ENCODE measurements at places on chromosomes 4 and X. TPM values are rescaled to one million over a fixed set of nuclear protein-coding genes. Genes with fewer than 3 reads are reported as not detected.

Gene NAP1L2
- 7.2 TPM for total RNA-seq

Gene ENPEP
- 4.8 TPM for total RNA-seq

Gene IL15
- 15.2 TPM for total RNA-seq

Gene BMPR1B
- total RNA-seq, result 13.9 TPM

Gene PLAC8
- total RNA-seq, result 4.2 TPM

Gene PF4V1
- 0.88 TPM for total RNA-seq

Gene PAGE3
- not detected for total RNA-seq

Gene PCDH10
- total RNA-seq, result 15.1 TPM

Gene LONRF3
- 4.7 TPM for total RNA-seq

Gene FGD1
- total RNA-seq, result 12.5 TPM

Gene MAGEA2
- not detected for total RNA-seq

Gene UGT2B11
- total RNA-seq, result not detected

Gene FREM3
- 0.36 TPM for total RNA-seq

Gene SYN1
- total RNA-seq, result 1.5 TPM

Gene CFAP299
- not detected for total RNA-seq

DNA sequence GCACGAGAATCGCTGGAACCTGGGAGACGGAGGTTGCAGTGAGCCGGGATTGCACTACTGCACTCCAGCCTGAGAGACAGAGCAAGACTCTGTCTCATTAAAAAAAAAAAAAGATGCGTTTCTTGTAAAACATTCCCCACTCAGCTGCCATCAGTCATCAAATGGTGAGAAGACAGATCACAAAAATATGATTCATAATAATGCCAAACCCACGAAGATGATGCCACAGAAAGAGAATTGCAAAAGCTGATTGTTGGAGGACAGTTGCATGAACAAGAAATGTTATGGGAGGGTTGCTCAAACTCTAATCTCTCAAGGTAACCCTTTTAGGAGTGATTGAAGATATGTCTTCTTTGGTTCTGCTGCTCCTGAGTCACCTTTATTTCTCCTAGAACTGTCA, 21.4 kb upstream of the SMIM14 start:
- no peak for DNase-seq

- no peak for DNase-seq
These were observed 104.1 kb downstream of the TNIP2 start for GRCh38 chr4:2651998-2652397.

GRCh38 chr4:19774690-19775256, 476.9 kb upstream of the SLIT2 start:
- no peak for DNase-seq

DNA sequence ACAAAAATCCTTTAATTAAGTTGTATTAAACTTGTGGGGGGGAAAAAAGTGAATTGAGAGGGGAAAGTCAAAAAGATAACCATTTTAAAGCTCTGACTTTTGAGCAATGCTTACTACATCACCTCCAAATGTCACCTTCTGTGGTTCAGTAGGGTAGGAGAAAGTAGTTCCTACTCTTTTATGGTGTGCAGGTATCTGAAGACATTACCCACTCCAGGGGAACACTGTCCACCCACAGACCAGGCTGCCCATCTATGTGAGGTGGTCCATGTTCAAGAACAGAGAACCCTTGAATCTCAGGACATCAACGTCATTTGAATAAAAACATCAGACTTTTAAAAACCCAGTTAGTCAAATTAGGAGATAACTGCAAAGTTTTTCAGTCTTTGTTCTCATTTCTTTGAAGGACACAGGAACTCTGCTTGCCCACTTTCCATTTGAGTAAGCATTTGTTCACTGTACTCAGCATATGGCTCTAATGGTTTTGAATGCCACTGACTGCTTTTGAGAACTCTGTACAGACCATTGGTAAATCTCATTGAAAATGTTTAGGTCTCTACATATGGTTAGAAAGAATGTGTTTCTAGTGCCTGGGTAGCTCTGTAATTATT, 18.4 kb downstream of the NMU start:
- DNase-seq, result no peak

- DNase-seq, result no peak
These were observed 10.0 kb upstream of the APELA start for GRCh38 chr4:164866817-164867490.

GRCh38 chrX:122464341-122464740, 719.7 kb upstream of the GRIA3 start:
- no peak for DNase-seq

GRCh38 chr4:98963538-98964433, 31.7 kb upstream of the METAP1 start:
- no peak for DNase-seq

DNA sequence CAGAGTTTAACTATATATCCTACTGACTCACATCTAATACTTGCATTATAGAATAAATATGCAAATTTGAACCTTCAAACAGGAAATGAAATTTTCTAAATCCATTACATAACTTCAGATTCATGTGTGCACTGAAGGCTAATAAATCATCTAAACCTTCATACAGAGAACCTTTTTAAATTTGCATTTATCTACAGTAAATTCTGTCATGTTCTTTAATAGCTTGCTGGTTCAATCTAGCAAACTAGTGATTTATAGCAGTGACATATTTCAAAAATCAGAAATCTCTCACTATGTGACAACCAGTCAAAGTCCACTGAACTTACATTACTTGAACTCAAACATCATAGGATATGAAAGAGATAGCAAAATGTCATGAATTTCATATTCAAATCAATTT, 65.1 kb downstream of the LRBA start:
- DNase-seq, result no peak

DNA sequence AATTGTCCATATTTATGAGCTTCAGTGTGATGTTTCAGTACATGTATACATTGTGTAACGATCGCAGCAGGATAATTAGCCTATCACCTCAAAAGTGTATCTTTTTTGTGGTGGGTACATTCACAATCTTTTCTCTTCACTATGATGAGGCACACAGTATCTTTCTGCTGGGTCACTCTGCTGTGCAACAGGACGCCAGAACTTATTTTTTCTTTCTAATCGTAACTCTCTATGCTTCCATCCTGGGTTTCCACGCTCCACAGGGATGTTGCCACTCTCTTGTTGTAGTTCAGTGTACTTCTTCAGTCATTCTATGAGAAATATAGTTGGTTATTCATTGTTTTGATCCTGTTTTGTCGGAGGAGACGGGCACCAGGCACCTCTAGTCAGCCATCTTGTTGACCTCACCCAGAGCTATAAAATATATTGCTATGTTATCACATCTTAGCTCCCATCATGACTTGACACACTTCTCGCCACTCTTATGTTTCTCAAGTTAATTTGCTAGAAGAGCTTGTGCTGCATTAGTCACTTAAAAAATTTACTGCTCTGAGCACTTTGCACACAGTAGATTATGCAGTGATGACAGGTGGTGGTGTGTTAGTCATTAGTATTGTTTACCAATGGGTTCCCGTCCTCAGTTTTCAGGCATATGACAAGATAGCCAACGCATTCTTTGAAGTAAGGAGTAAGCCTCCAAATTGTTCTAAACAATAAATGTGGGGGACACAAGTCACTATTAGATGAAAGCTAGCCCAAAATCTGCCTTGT, 1002.7 kb upstream of the PCDH7 start:
- no peak for DNase-seq

GRCh38 chrX:10897768-10898167, 213.4 kb upstream of the HCCS start:
- DNase-seq, result no peak

- DNase-seq, result no peak
These were observed 163.3 kb upstream of the MAMLD1 start for GRCh38 chrX:150199803-150200202.

DNA sequence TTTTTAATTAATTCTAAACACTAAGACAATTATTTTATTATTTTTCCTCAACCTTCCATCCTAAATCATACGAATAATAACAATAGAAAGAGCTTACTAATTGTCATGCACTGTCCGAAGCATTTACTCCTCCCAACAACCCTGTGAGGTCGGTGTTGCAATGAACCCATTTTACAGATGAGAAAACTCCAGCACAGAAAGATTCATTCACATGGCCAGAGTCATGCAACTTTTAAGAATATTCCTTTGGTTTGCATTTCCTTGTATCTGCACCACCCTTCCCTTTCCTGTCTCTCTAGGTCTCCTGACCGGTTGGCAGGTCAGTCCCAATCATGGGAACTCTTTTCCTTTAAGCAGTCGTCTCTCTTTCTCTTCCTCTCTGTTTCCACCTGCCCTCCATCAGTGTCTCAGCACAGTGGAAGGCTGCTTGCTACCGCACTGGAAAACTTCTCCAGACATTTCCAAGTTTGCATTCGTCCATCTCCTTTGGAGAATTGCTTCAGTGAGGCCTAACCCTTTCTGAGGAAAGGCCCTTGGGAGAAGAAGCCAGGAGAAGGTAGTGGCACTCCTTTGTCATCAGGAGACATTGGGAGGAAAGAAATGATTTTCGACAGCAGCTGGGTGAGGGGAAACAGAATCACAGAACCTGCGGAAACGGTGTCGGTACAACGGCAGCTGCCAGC, 1.9 kb upstream of the TMSB4X start:
- DNase-seq, result no peak

GRCh38 chr4:155071962-155072361, 136.5 kb upstream of the NPY2R start:
- DNase-seq, result no peak

GRCh38 chrX:131621650-131622049, 77.8 kb downstream of the OR13H1 start:
- no peak for DNase-seq

GRCh38 chrX:108464604-108465003, 25.0 kb downstream of the COL4A5 start:
- DNase-seq, result no peak

- DNase-seq, result no peak
These were observed 1.8 kb downstream of the MAOB start for GRCh38 chrX:43880425-43880824.

DNA sequence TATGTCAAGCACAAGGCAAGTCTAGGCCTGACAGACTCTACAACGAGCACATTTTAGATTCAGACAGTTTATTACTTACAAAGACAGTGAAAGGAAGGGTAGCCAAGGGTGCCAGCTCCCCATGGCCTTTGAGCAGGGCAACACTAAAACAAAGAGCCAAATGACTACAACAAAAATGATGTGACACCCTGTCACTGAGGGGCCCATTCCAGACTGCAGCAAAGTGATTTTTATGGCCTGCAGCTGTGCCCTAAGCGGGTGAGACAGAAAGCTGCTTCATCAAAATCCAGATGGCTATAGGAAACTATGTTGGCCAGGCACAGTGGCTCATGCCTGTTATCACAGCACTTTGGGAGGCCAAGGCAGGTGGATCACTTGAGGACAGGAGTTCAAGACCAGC, 13.4 kb upstream of the RP2 start:
- DNase-seq, result no peak

GRCh38 chrX:96979766-96980165, 96.1 kb downstream of the RPA4 start:
- DNase-seq, result no peak

- no peak for DNase-seq
These were observed 1953.1 kb upstream of the ADGRL3 start for GRCh38 chr4:59247032-59247431.

DNA sequence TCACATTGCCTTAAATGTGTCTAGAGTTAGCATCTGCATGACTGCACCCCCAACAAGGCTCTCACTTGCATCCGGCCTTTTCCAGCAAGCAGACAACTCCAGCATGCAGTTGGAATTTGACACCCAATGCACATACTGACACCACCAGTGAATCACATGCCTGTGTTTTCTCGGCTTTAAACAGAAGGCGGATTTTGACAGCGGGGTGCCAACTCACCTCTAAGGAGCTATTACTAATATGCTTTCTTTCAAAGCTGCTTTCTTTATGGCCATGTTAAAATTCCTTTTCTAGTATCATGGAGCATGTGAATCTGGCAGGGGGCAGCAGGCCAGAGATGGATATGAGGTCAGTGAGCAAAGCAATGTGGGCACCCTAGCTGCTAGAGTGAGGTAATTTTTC, 78.0 kb upstream of the CLNK start:
- DNase-seq, result no peak
